ENCODE measurements at places on chromosomes 6 and 20.

GRCh38 chr20:15642676-15643075 lies 930.6 kb downstream of the KIF16B start:
- no peak for DNase-seq

DNA sequence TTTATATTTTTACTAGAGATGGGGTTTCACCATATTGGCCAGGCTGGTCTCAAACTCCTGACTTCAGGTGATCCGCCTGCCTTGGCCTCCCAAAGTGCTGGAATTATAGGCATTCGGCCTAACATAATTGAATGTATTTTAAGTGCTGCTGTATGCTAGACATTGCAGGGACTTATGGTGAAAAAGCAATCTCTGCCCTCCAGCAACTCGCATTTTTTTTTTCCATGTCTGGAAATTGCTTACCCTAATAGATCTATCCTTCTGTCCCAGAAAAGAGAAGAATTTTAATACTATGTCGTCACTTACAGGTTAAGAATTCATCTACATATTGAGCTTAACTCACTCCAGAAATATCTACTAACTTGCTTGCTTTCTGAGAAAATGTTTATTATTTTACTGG lies 10.4 kb downstream of the ITCH start:
- no peak for DNase-seq

- DNase-seq = no peak
These were observed 157.6 kb downstream of the MCHR2 start for GRCh38 chr6:99836471-99836870.

- no peak for DNase-seq
These were observed 210.7 kb downstream of the TFAP2C start for GRCh38 chr20:56839786-56840185.

- DNase-seq = no peak
These were observed 44.4 kb downstream of the FYN start for GRCh38 chr6:111828809-111829208.

- DNase-seq = no peak
These were observed 622.2 kb upstream of the MANEA start for GRCh38 chr6:94955156-94955555.

DNA sequence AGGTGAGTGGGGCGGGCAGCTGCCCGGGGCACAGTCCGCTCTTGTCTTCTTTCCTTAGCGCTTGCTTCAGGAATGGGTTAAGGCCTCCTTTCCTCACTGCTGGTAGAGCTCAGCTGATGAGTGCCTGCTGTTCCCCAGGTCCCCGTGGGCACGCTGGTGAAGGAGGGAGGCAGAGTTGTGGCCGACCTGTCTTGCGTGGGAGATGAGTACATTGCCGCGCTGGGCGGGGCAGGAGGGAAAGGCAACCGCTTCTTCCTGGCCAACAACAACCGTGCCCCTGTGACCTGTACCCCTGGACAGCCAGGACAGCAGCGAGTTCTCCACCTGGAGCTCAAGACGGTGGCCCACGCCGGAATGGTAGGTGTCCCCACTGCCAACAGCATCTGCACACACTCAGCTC lies 15.7 kb downstream of the MTG2 start:
- DNase-seq = no peak

DNA sequence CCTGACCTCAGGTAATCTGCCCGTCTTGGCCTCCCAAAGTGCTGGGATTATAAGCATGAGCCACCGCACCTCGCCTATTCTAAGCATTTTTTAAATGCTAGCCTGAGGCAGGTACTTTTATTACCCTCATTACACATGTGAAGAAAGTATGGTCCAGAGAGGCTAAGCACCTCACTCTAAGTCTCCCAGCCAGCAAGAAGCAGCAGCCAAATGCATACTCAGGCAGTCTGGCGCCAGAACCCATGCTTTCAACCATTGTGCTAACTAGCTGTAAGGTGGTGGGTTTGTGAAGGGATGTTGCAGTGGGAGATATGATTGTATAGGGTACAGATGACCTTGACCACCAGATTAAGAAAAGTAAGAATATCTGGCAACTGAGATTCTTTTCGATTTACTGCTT lies 26.1 kb upstream of the RIPOR2 start:
- no peak for DNase-seq
